ENCODE measurements at places on chromosomes 2 and 18.

DNA sequence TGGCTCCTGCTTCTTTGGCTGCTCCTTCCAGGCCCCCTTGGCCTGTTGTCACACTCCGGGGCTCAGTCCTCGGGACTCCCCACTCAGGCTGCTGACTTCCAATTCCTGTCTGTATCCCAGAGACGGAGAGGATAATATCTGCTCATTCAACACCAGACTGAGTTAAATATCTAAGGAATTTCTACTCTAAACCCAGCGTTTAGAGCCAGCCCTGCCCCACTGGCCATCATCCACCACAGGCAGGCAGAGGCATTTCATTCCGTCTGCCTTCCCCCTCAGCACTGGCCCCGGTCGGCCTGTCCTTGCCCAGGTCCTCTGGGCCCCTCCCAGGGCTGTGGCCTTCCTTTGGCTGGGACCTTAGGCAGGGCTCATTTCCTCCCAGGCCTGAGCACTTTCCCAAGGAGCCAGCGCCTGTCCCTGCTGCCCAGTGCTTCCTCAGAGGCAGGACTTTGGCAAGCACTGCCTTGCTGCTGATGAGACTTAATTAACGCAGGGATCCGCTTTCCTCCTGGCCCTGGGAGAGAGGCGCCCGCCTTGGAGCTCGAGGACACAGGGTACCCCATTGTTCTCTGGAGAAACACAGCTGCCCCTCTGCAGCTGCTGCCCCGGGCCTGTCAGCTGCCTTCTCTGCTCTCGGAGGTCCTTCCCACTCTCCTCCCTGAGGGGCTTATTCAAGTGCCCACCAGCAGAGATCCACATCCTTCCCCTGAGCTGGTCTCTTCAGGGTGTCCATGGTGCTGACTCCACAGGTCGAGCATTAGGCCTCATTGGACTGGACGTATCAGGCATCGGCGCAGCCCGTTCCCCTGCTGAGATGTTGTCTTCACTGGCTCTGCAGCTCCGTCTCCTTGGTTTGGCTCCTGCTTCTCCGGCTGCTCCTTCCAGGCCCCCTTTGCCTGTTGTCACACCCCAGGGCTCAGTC, 42.8 kb downstream of the ATOH8 start:
- no peak for DNase-seq

GRCh38 chr2:3595985-3596384, 1.1 kb downstream of the COLEC11 start:
- no peak for DNase-seq

GRCh38 chr2:150866431-150866830, 379.0 kb upstream of the RND3 start:
- DNase-seq: no peak

DNA sequence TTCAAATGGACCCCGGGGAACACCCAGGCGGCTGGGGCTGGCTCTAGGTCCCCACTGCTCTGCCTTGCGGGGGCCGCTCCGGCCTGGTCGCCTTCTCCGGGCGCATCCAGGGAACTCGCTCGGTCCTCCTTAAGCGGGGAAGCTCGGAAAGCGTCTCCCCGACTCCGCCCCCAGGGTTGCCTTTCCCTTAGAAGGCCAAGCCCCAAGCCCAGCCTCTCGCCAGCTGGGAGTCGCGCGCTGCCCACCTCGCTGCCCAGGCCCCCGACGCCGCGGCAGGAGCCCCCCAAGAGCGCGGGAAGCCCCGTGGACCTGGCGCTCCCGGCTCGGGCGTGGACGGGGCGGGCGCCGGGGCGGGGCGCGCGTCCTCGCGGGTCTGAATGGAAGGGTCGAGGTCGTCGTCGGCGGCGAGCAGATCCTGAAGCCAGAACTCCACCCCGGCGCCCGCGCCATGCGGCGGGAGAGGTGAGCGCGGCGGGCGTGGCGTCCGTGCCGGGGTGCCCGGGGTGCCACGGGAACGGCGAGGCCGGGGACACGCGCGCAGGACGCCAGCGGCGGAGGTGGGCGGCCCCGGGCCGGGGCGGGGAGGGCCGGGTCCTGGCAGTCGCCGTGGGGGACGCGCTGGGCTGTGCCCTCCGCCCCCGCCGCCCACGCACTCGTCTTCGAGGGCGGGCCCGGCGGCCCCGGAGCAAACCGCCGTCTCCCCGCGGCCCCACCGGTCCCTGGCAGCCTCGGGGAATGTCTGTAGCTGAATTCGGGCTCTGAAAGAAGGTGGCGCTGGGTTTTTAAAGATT, at the start of gene BOK:
TSS of gene BOK (plus strand) at position 214 of the 791 bp plus-strand sequence. CDS start 739 bp downstream, outside the sequence.
- no peak for DNase-seq

DNA sequence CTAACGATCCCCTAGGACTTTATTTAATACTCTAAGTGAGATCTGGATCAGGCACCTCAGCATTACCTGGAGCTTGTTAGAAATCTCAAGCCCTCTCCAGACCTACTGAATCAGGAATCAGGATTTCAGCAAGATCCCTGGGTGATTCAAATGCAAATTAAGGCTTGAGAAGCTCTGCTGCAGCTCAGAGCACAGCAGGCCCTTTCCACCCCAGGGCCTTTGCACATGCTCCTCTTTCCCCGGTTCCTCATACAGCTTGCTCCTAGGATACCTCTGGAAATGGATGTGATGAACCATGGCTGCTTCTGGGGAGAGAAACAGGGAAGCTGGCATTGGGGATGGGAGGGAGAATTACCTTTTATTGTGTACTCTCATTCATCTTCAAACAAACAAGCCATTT, 40.3 kb upstream of the MGAT4A start:
- no peak for DNase-seq

DNA sequence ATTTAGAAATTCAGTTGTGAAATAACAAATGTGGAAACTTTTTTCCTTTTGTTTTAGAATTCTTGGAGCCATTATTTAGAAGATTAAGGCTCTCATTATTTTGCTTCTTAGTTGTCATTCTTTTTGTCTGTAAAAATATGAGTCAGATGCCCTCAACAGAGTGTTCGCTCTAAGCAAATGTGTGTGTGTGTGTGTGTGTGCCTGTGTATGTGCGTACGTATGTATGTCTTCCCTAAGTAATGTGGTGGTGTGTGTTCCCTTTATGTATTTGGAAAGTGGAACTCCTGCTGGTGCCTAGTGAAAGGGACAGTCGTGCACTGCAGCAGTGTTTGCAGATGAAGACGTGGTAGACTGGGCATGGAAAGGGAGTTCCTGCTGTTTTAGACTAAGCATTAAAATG, 27.5 kb downstream of the ZNF407 start:
- DNase-seq: no peak

DNA sequence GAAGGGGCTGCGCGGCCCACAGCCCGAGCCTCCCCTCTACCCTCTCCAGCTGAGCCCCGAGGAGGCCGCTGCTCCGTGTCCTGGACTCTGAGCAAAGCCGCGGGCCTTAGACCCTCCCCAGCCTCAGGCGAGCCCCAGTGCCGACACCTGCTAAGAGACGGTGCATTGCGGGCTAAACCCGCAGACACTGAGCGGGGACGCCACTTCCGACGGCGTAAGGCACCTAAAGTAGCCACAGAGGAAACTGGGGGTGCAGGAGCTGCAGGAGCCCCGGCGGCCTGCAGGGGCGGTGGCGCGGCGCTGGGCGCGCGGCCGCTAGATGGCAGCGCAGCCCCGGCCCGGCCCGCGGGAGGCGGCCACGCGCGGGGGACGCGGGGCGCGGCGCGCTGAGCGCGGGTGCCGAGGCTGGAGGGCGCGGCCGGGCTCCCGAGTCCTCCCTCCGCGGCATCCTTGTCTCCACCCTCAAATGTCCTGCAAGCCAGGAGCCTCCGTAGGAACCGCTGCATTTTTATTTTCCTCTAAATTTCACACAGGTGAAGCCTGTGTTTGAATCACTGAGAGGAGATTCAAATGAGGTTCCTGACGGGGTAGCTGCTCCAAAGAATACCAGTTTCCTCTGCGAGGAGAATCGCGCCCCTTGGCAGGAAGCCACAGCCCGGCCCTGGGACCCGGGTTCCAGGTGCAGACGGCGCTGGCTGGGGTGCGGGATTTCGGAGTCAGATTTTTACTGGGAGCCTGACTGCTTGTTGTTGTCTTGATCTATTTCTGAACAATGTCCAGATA, 650.5 kb downstream of the GALR1 start:
- no peak for DNase-seq

- DNase-seq: no peak
Observed at GRCh38 chr18:57970356-57971095, 73.5 kb upstream of the NEDD4L start.

Measured in brain pericyte (primary cell).